ENCODE measurements at places on chromosomes 7 and 10. TPM values are rescaled to one million over a fixed set of nuclear protein-coding genes. Genes with fewer than 3 reads are reported as not detected.

Gene OPN1SW
- total RNA-seq: not detected

Gene ZPBP
- not detected for total RNA-seq

Gene FAM13C
- total RNA-seq: 0.54 TPM

Gene ZWINT
- total RNA-seq: 26.7 TPM

DNA sequence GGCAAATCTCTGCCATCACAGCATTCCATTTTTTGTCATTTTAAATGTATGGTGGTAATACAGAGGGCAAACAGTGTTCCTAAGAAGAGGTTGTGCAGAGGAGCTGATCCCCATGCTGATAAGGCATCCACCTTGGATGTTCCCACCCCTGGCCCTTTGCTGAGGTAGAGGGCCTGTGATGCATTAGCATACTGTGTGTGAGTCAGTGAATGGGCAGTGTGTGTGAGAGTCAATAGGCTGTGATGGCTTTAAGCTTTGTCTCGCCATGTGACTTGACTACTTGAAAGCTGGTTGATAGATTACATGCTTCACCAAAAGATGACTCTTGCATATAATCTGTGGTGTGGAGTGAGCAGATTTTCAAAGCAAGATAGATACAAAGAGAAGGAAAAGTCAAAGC is 81.3 kb downstream of the INSYN2A start:
- DNase-seq: no peak

DNA sequence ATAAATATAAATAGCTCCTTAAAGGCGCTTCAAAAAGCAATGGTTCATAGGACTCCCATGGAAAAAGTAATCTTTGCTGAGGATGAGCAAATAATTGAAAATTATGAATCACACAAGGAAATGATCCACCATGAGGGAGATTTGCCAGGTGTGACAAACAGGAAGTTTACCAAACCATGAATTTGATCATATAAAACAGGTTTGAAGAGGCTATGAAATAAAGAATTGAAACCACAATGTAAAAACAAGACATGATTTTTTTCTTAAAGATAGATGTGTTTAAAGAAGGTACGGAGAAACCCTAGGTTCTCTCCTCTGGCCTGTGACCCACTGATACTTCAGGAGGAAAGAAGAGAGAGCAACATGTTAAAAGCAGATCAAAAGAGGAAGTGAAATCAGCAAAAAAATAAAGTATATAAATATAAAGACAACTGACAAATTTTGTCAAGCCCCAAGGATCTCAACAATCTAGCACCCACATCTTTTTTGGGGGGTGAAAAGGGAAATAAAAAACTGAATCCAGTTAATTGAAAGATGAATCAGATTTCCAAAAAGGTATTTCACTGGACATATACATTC is 111.3 kb upstream of the ASAH2 start:
- peak; percentile 64 for DNase-seq

DNA sequence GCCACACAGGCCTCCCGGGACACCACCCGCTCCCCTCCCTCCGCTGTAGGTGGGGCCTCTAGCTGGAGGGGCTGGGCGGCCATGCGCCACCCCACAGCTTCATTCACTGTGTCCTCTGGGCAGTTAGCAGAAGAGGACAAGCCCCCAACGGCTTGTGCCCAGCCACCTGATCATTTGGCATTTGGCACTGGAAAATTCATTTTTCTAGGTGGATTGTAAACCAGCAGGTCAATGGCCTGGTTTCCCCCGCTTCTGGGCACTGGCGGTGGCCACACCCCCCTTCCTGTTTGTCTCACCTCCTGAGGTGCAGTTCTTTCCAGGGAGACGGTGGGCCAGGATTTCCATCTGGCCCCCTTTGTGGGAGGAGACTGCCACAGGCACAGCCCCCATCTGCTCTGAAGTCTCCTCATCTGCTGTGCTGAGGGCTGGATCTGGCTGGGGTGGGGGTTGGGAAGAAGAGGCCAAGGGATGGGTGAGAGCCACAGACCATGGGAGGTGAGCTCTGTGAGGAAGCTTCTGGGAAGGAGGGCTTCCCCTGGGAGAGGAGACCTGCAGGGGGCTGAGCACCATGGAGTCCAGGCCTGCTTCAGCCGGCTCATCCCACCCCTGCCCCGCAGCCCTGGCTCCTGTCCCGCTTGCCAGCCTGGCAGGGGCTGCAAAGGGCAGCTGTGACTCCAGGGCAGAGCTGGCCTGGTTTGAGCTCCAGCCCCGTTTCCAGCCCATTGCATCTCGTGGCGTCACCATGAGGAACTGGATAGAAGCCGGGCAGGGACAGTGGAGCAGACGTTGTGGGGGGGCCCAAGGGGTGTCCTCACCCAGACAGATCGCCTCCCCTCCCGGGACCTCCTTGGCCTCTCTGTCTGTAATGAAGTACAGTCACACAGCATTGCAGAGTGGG is 40.1 kb upstream of the SLC29A3 start:
- no peak for DNase-seq

DNA sequence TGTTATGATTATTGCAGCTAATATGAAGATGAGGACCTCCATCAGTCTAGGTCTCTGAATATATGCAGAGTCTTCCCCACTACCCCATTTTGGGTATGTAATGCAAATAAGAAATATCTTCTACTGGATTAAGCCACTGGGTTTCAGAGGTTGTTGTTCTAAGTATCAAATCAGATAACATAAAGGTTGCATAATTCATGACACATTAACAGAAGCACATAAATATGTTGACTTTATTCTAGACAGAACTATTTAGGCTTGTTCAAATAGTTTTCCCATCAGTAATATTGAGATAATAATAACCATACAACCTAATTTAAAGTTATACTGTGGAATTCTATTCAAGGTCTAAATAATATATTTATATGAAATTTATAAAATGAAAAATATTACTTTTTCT is 157.1 kb downstream of the ETV1 start:
- DNase-seq: peak; percentile 27

GRCh38 chr7:4919969-4920766 is 36.7 kb upstream of the RADIL start:
- no peak for DNase-seq

GRCh38 chr7:16089801-16090200 is 331.5 kb downstream of the CRPPA start:
- no peak for DNase-seq
